Stimulated activated CD4-positive, alpha-beta T cell treated with anti-CD3 and anti-CD28 coated beads, Interleukin-15, amount 100 ng/mL, for 24 hours (primary cell): ENCODE measurements at places on chromosomes 13 and 19.

DNA sequence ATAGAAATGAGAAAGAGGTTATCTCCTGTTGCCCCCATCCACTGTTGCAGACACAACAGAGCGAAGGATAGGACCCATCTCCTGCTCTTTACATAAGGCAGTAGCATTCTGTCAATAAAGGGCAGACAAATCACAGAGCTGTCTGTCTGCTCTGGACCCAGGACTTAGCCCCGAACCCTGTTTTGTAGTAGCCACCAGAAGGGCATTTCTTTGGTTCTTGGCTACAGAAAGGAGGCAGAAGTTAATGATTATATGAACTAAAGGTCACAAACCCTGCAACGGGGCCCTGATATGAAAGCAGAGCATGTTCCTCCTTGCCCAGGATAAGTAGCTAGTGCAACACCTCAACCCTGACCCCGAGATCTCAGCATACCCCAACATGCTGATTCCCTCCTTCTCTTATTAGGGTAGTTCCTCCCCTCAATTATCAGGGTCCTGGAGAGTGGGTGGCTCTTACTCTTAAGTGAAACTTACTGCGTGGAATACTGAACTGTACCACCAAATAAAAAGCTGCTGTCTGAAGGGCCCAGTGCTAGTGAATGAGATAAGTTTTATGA is 680.4 kb upstream of the SPRY2 start:
- DNase-seq, result no peak

- DNase-seq, result no peak
These were observed 364 bp downstream of the CKM start for GRCh38 chr19:45322311-45322710.

- DNase-seq, result no peak
These were observed 19.4 kb downstream of the ERFL start for GRCh38 chr19:41908724-41909464.

DNA sequence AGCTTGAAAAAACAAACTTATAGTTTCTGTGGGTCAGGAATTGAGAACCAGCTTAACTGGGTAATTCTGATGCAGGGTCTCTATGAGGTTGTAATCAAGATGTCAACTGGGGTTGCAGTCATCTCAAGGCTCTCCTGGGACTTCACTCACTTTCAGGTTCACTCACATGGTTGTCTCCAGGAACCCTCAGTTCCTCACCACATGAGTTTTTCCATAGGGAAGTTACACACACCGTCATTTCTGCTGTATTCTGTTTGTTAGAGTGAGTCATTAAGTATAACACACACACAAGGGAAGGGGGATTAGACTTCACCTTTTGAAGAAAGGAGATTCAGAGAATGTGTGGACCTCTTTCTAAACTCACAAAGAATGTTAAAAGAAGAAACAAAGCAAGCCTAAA is 34.9 kb upstream of the MLNR start:
- DNase-seq, result no peak

GRCh38 chr13:24693862-24694471 is 13.8 kb downstream of the ATP12A start:
- peak; percentile 60 for DNase-seq

DNA sequence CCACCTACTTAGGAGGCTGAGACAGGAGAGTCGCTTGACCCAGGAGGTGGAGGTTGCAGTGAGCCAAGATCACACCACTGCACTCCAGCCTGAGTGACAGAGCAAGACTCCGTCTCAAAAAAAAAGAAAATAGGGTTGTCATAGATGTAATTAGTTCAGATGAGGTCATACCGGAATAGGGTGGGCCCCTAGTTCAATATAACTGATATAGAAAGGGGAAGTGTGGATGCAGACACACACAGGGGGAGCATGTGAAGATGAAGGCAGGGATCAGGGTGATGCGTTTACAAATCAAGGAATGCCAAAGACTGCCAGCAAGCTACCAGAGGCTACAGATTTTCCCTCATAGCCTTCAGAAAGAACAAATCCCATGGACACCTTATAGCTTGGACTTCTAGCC is 24.3 kb upstream of the EEF1AKMT1 start:
- DNase-seq, result no peak

DNA sequence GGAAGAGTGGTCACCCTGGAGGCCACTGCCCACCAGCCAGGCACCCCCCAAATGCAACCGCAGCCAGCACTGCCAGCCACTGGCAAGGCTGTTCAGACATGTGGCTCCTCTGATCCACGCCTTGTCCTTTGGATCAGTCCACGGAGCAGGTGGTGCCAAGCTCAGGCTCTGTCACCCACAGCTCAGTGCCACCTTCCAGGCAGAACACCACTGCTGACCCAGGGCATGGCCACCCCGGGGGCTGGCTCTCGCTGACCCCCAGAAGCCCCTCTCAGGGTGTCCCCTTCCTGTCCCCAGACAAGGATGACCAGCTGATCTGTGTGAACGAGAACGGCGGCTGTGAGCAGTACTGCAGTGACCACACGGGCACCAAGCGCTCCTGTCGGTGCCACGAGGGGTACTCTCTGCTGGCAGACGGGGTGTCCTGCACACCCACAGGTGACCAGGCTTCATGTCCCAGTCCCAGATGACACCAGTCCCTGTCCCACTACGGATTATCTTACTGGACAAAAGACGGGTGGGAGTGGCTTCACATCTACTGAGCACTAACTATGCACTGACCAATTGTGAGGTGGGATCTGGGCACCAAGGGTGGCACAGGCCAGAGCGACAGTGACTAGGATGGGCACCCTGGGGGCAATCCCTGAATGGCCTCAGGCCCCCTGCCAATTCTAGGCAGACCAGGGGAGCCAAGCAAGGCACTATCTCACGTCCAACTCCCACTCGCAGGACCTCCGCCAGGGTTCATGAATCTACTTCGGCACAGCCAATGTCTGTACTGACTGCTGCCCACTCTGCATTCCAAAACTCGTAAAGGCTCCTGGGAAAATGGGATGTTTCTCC is 7.0 kb upstream of the F10 start:
- DNase-seq, result no peak

DNA sequence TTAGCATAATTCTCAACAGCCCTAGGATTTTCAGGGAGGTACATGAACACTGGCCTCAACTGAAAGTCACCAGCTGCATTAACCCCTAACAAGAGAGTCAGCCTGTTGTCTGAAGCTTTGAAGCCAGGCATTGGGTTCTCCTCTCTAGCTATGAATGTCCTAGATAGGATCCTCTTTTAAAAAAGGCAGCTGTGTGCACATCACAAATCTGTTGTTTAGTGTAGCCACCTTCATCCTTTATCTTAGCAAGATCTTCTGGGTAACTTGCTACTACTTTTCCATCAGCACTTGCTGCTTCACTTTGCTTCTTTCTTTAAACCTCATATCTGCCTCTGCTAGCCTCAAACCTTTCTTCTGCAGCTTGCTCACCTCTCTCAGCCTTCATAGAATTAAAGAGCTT is 1692.1 kb downstream of the EFNB2 start:
- no peak for DNase-seq

- peak; percentile 51 for DNase-seq
These were observed 122.0 kb upstream of the FNDC3A start for GRCh38 chr13:48853728-48854102.

GRCh38 chr19:11576227-11576626 is 1.2 kb downstream of the ACP5 start:
- DNase-seq, result no peak

DNA sequence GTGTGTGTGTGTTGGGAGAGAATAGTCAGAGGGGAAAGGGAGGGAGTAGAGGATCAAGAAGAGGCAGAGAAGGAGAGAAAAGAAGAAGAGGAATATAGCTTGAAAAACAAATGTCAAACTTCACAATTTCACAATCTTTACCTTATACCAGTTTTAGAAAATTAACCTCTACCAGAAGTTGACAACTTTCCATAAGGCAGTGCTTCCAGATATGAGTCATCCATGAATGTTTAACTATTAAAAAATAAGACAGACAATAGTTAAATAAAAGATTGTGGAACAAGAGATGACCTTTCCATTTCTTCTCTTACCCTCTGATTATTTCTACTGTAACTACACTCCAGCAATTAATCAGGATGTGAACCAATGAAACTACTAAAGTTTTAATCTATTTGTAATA is 229.4 kb downstream of the ITGBL1 start:
- no peak for DNase-seq

GRCh38 chr19:31118986-31119385 is 230.2 kb downstream of the TSHZ3 start:
- no peak for DNase-seq

DNA sequence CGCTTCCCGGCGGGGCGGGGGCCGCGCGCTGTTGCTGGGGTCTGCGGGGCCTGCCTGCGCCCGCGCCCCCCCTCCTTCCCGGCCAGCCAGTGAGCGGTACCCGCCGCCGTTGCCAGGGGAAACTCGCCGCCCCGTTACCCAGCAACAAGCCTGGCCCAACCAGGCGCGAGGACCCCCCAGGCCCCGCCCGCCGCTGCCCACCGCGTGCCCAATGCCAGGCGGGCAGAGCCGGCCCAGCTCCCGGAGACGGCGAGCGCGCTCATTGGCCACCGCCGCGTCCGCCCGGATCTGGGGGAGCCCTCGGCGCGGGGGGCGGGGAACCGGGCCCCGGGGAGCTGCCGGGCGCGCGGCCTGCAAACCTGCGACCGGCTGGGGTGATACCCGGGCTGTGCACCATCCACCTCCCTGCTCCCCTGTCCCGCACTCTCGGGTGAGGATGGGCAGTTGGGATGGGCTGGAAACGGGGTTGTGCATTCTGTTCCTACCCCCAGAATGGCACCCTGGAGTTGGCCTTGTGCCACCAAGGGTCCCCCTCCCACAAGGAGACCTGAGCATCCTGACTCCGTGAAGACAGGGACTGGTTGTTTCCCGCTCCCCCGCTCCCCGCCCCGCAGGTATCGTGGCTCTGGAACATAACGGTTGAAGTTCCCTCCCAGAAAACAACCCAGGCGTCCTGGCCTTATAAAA is 8.8 kb upstream of the BBC3 start:
- DNase-seq, result peak; percentile 61

DNA sequence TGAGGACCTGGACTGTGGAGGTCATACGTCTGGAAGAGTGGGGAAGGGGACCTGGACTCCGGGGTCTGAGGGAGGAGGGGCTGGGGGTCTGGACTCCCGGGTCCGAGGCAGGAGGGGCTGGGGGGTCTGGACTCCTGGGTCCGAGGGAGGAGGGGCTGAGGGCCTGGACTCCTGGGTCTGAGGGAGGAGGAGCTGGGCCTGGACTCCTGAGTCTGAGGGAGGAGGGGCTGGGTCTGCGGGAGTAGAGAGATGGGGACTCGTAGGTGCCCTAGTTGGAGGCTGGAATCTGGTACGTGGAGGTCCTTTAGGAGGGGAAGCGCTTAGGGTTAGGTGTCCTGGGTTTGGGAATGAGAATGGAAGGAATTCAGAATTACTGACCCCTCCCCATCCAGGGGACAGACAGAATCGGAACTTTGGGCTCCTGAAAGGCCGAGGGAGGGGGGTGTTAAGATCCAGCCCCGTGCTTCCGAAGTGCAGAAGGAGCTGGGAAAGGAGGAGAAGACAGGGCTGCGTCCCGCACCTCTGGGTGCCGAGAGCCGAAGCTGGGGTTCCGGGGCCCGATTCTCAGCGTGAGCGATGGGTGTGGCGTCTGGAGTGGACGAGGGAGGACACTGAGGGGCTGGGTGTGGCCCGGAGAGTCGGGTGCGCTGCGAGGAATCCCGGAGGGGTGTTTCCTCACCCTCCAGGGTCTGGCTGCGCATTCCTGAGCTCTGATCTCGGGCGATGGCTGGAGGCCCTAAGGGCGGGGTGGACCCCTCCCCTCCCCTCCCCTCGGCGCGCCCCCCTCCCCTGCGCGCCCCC is 608 bp downstream of the MYADM start:
- DNase-seq, result peak; percentile 58

DNA sequence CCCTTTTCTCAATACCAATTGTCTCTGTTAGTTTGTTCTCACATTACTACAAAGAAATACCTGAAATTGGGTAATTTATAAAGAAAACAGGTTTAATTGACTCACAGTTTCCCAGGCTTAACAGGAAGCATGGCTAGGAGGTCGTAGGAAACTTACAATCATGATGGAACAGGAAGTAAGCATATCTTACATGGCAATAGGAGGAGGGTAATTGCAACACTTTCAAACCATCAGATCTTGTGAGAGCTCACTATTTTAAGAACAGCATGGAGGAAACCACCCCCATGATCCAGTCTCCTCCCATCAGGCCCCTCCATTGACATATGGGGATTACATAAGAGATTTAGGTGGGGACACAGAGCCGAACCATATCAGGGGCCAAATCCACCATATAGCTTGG is 1210.1 kb upstream of the SPRY2 start:
- DNase-seq, result no peak
